Fibroblast of upper back skin (primary cell): ENCODE measurements at places on chromosomes 12 and 14.

DNA sequence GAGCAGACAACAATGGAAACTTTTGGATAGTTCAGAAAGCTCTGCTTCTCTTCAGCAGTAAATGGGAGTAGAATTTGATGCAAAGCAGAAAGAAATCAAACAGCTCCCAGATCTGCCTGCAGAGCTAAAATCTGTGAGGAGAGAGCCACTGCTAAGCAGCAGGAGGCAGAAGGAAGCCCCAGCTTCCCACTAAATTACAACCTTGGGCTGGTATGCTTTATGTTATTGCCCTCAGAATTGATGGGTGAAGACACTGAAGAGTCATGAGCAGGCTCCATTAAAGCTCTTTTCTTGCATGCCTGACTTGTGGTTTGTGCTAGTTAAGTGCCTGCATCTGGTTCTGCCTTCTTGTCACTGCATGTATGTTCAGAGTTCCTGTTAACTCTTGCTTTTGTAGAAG, 8.4 kb downstream of the ZC2HC1C start:
- DNase-seq = no peak

- no peak for DNase-seq
Observed at GRCh38 chr14:98900798-98901197, 371.2 kb downstream of the BCL11B start.

- DNase-seq = peak; percentile 84
Observed at GRCh38 chr14:22994762-22995275, 12.5 kb upstream of the AJUBA start.

GRCh38 chr12:119308708-119309456, 25.6 kb upstream of the CCDC60 start:
- no peak for DNase-seq

- no peak for DNase-seq
Observed at GRCh38 chr12:133227281-133227852, 8.3 kb downstream of the ANHX start.

DNA sequence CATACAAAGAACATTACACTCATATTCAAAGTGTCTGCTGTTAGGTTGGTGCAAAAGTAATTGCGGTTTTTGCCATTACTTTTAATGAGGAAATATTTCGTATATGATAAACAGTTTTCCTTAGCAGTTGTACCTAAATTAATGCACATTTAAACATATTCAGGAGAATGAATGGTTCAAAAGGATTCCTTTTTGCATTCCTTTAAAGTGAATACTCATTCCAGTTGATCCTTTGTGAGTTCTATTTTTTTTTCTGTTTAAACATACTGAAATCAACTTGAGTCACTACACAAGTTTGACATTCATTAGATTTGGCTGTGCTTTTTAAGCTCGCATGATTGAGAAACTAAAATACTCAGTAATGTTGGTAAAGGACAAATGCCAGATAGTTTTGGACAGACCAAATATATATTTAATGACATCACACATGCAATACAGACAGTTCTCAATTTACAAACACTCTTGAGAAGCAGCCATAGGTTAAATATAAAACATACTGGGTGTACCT, 13.8 kb upstream of the SLC38A2 start:
- DNase-seq = peak; percentile 99

- no peak for DNase-seq
Observed at GRCh38 chr12:30939234-30939633, 12.7 kb downstream of the TSPAN11 start.

DNA sequence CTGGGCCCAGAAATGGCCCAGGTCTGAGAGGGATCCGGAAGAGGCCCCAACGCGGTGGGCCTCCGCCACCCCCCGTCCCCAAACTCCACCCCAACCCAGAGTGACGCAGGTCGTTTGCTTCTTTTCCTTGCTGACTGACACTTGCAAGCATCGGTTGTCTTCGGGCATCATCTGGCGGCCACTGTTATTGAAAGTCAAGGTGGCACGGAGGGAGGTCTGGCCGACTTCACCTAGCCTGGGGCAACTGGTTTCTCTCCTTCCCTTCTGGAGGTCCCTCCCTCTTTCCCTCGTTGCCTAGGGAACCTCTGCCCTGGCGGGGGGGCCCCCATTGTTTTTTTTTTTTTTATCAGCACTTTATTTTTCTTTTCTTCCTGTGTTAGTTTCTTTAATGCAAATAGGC, 241.8 kb downstream of the ALG10 start:
- no peak for DNase-seq
